ENCODE measurements at places on chromosomes 4 and X.

GRCh38 chrX:155871934-155872333 is 9.2 kb upstream of the VAMP7 start:
- DNase-seq: no peak

DNA sequence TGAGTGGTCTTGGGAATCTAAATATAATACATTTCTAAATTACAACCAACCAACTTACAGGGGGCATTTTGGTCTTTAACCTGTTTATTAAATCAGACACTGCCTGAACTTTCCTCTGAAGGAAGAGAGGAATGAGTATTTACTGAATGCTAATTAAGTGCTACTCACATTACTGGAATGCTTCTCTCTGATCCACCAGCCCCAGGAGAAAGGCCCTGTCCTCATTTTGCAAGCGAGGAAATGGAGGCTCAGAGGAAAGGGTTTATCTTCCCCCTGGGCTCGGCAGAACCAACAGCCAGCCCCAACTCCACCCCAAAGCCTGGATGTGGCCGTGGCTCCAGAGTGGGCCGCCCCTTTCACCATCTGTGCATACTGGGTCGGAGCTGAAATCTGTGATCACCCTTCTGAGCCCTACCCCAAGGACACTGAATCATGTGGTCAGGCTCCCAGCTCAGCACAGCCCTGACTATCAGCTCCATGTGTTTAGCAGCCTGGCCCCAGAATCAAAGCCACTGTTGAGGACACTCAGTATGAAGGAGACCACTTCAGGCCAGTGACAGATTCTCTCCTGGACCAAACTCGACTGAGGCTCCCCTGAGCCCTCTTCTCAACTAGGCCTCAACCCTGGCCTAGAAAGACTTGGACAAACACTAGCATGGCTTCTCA is 56.7 kb upstream of the ENPP6 start:
- DNase-seq: no peak

DNA sequence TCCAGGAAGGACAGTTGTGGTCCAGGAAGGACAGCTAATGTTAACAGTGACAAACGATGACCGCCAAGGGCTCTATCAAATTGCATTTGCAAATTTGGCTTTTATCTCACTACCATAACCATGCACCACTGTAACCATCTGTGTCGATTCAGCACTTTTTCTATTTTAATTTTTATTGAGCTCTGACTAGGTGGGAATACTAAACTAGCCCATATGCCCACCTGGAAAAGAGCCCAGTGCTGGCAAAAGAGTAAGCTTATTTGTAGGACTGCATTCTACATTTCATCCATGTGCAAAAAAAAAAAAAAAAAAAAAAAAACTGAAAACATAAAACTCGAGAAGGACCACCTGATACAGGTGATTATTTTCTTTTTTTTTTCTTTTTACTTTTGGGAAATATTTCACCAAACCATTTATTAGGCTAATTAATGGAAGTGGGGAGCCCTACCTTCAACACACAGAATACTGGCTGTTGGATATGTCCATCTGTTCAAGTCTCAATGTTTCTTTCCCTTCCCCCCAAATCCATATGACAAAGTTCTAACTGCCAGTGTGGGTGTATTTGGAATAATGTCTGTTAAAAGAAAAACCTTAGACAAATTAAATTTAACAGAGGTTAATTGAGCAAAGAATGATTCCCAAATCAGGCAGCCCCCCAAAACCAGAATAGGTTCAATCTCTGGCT is 99.5 kb upstream of the MXRA5 start:
- DNase-seq: no peak

GRCh38 chr4:80611678-80611979 is 276.1 kb downstream of the CFAP299 start:
- no peak for DNase-seq

- DNase-seq: no peak
These were observed 5.8 kb upstream of the GUCY2F start for GRCh38 chrX:109487640-109488039.

GRCh38 chr4:3220476-3221183 is 28.3 kb upstream of the MSANTD1 start:
- no peak for DNase-seq

GRCh38 chr4:72418458-72418857 is 150.6 kb downstream of the ADAMTS3 start:
- DNase-seq: peak; percentile 16

DNA sequence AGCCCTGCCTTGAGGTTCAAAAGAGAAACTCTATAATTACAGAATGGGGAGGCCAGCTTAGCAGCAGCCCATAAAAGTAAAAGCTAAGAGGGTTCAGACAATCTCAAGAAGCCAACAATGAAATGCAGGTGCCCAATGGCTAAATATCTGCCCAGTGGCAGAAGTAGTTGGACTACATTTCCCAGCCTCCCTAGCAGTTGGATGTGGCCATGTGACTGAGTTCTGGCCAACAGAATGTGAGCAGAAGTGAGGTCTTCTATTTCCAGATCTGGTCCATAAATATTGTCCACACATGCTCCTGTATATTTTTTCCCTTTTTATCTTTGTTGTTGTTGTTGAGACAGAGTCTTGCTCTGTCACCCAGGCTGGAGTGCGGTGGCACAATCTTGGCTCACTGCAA is 127.9 kb upstream of the NHS start:
- DNase-seq: no peak

DNA sequence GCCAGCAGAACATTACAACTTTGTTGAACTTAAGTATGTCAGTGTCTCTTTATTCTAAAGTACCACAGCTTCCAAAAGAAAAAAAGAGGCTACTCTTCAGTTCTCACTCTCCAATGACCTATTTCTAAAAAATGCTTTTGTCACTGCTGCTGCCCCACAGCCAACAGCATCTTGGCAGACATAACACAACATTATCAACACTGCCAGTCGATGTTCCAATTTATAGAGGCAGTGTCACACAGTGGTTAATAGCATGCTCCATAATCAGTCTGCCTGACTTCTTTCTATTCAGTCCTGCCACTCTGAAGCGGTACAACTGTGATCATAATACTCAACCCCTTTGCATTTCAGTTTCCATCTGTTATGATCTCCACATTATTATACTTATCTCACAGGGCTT is 69.2 kb downstream of the PLS3 start:
- no peak for DNase-seq

DNA sequence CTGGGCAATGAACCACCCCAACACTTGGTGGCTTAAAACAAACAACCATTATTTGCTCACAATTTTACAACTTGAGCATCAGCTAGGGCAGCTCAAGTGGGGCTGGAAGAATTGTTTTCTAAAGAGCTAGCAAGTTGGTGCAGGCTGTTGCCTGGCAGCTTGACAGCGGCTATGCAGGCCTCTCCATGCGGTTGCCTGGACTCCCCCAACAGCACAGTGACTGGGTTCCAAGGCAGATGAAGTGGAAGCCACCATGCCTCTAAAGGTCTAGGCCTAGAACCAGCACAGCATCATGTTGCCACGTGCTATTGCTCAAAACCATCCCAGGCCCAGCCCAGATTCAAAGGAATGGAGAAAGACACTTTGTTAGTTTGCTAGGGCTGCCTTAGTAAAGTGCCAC is 114.8 kb downstream of the BCOR start:
- peak; percentile 23 for DNase-seq

- no peak for DNase-seq
These were observed 10.8 kb upstream of the GTPBP6 start for GRCh38 chrX:329291-329910.

All from NCI-H187 treated with DMSO at 0.1 percent for 48 hours (cell line).